ENCODE measurements at places on chromosomes 16 and 17. TPM values are rescaled to one million over a fixed set of nuclear protein-coding genes. Genes with fewer than 3 reads are reported as not detected.

The MYOCD gene
- 122 TPM for total RNA-seq

The ORC6 gene
- total RNA-seq, result 19.1 TPM

The SLC16A5 gene
- 32.2 TPM for total RNA-seq

The MEFV gene
- not detected for total RNA-seq

The TBC1D3C gene
- total RNA-seq, result 4.0 TPM

The FAM83G gene
- total RNA-seq, result 8.0 TPM

The KRT27 gene
- not detected for total RNA-seq

The PPY gene
- not detected for total RNA-seq

The CDT1 gene
- 29.6 TPM for total RNA-seq

The NRN1L gene
- total RNA-seq, result 2.2 TPM

The NLK gene
- 22.1 TPM for total RNA-seq

DNA sequence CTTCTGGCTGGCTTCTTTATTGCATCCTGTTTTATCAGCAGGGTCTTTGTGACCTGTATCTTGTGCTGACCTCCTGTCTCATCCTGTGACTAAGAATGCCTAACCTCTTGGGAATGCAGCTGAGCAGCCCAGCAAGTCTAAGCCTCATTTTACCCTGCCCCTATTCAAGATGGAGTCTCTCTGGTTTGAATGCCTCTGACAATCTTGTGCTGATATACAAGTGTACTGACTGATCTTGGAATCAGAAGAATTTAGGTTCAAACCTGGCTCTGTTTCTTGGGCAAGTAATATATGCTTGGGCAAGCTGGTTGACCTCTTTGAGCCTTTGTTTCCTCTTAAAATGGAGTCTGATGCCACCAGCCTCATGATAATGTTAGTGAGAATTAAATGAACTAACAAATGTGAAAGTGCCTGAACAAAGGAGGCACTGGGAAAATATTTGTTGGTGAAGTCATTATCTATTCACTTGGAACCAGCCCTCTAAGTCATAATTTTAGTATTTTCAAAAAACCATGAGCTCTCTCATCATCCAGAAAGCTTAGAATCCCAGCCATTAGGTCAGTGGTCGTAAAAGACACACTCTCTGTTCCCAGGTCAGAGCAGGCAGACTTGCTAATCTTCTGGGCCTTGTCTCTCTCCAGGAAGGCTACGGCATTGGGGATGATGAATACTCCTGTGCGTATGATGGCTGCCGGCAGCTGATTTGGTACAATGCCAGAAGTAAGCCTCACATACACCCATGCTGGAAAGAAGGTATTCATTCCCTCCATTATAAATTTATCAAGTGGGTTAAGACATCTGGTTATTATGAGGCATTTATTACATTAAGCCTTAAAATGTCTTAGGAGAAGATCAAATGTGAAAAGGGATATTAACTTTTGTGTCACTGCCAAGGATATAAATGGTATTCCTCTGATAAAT is 18.1 kb upstream of the ARL2BP start:
- no peaks in the 10 kb centered on the region for H3K4me1 ChIP-seq
- no peak overlapping the region for H3K4me3 ChIP-seq
- peaks cover 56% of the 10 kb centered on the region for H3K36me3 ChIP-seq
- no peaks in the 10 kb centered on the region for H3K27me3 ChIP-seq
- H3K27ac ChIP-seq, result no peak overlapping the region

- H3K27ac ChIP-seq, result no peak overlapping the region
- H3K4me3 ChIP-seq, result no peak overlapping the region
- no peak for DNase-seq
- H3K4me1 ChIP-seq, result no peaks in the 10 kb centered on the region
Observed at GRCh38 chr17:36468903-36469635, 17.4 kb upstream of the ZNHIT3 start.

DNA sequence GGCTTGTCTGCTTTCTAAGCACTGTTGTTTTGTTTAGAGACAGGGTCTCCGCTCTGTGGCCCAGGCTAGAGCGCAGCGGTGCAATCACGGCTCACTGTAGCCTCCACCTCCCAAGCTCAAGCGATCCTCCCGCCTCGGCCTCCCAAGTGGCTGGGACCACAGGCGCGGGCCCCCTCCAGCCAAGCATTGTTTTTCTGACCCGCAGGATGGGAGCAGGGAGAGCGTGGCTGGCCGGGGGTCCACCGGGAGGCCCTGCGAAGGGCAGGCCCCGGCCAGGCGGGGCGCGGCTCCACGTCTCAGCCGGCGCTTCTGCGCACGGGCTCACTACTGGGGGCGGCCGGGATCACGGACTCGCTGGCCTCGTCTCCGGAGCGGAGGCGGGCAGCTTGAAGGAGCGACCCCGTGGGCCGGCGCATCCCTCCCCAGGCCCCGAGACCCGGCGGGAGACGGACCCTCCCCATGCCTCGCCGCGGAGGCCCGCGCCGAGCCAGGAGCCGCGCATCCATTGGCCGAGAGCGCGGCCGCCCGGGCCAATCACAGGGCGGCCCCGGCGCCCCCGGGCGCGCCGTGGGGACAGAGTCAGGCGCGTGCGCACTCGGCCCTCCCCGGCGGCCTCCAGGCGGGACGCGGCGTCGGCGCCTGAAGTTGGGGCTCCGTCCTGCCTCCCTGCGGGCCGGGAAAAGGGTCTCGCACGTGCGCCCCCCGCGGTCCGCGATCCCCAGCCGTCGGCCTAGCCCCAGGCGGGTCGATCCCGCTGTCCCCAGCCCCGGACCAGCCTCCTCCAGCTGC is 24.9 kb downstream of the ACTG1 start:
- H3K36me3 ChIP-seq, result no peaks in the 10 kb centered on the region
- no peaks in the 10 kb centered on the region for H3K27me3 ChIP-seq
- H3K4me3 ChIP-seq, result peak overlapping the region; percentile 36
- peak; percentile 79 for DNase-seq
- peaks cover 14% of the 10 kb centered on the region for H3K4me1 ChIP-seq

GRCh38 chr16:83330251-83330650 is 477.5 kb upstream of the HSBP1 start:
- no peak overlapping the region for H3K4me3 ChIP-seq
- no peaks in the 10 kb centered on the region for H3K4me1 ChIP-seq
- DNase-seq, result no peak
- no peaks in the 10 kb centered on the region for H3K36me3 ChIP-seq
- H3K27ac ChIP-seq, result no peak overlapping the region
- H3K27me3 ChIP-seq, result no peaks in the 10 kb centered on the region

GRCh38 chr16:2979669-2980226 is 498 bp downstream of the PKMYT1 start:
- no peak for DNase-seq
- no peaks in the 10 kb centered on the region for H3K27me3 ChIP-seq
- H3K4me3 ChIP-seq, result peak overlapping the region; percentile 61
- H3K36me3 ChIP-seq, result no peaks in the 10 kb centered on the region
- H3K27ac ChIP-seq, result no peak overlapping the region

DNA sequence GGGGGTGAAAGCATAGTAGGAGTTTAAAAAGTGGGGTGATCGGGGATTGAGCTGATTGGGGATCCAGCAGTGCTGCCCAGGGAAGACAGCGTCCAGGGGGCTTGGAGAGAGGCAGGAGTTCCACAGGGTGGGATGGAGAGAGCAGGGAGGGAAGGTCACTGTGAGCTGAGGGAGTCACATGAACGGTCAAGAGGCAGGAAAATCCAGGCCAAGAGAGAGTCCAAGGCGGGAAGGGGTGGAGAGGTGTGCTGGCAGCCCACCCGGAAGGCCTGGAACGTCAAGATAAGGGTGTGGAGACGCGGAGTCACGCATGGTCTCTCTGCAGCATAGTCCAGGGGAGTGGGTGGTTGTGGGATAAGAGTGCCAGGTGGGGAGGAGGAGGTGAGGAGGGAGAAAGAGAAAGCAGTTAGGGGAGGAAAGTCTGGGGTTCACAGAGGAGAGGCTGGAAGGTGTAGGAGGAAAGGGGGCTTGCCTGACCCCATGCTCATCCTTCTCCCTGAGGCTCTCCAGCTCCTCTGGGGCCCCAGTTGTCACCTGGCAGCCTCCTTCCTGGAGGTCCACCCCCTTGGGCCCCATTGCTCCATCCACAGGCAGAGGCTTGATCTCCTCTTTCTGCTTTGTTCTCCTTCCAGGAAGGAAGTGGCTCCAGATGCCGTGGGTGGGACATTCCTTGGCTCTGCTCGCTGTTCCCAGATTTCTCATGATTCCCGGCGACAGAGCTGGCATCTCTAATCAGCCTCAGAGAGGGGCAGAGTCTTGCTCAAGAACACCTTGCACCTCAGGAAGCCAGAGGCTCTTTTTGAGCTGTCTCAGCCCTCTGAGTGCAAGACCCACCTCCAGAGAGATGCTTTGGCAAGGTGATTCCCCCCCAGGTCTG is 28.7 kb downstream of the CCR7 start:
- no peaks in the 10 kb centered on the region for H3K27me3 ChIP-seq
- peak overlapping the region; percentile 96 for H3K27ac ChIP-seq
- H3K36me3 ChIP-seq, result no peaks in the 10 kb centered on the region

- peaks cover 22% of the 10 kb centered on the region for H3K4me1 ChIP-seq
- no peak overlapping the region for H3K27ac ChIP-seq
- H3K4me3 ChIP-seq, result no peak overlapping the region
Observed at GRCh38 chr17:38915639-38915995, 9.8 kb upstream of the LASP1NB start.

GRCh38 chr17:81536299-81537290 is 8.4 kb downstream of the FSCN2 start:
- no peak overlapping the region for H3K4me3 ChIP-seq
- H3K27ac ChIP-seq, result no peak overlapping the region
- H3K4me1 ChIP-seq, result peaks cover 3% of the 10 kb centered on the region
- H3K27me3 ChIP-seq, result peaks cover 15% of the 10 kb centered on the region
- DNase-seq, result peak; percentile 50
- peaks cover 4% of the 10 kb centered on the region for H3K36me3 ChIP-seq

- H3K4me3 ChIP-seq, result no peak overlapping the region
- peaks cover 15% of the 10 kb centered on the region for H3K4me1 ChIP-seq
- DNase-seq, result peak; percentile 22
- H3K27me3 ChIP-seq, result no peaks in the 10 kb centered on the region
- H3K36me3 ChIP-seq, result no peaks in the 10 kb centered on the region
Observed at GRCh38 chr17:20267459-20267842, 199.9 kb downstream of the LGALS9B start.

- no peak overlapping the region for H3K27ac ChIP-seq
- no peaks in the 10 kb centered on the region for H3K36me3 ChIP-seq
- H3K4me1 ChIP-seq, result no peaks in the 10 kb centered on the region
- DNase-seq, result no peak
- H3K27me3 ChIP-seq, result no peaks in the 10 kb centered on the region
Observed at GRCh38 chr17:38317081-38317480, 20.1 kb downstream of the MRPL45 start.

DNA sequence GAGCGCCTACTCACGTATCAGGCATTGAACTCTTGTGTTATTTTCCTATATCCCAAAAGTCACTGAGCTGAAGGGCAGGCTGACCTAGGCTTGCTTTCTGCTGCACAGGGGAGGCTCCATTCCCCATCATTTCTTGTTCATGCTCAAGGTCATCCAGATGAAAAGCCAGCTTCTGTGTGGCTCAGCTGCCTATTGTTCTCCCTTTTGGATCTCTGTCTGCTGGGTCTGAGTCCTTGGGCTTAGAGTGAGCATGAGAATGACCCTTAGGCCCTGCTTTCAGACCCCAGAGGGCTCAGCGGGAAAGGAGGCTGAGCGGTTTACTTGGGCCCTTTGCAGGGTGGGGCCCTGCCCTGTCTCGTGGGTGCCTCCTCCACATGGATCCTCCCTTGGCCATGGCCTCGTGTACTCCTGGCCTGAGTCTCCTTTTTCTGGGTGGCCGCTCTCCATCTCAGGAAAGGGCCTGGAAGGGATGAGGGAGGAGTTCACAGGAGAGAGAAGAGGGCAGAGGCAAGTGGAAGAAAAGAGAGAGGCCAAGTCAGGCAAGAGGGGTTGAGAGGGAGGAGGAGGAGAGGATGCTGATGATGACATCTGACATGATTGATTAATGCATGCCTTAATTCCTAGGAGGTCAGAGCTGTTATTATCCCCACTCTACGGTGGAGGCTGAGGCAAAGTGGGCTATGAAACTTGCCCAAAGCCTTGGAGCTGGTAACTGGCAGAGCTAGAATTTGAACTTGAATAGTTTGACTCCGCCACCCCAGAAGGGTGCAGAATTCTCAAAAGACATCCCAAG is 19.8 kb upstream of the MAP3K14 start:
- no peaks in the 10 kb centered on the region for H3K36me3 ChIP-seq
- no peak overlapping the region for H3K27ac ChIP-seq
- DNase-seq, result no peak
- H3K27me3 ChIP-seq, result no peaks in the 10 kb centered on the region
- peaks cover under 1% of the 10 kb centered on the region for H3K4me1 ChIP-seq
- H3K4me3 ChIP-seq, result no peak overlapping the region

GRCh38 chr16:21326459-21326858 is 48.4 kb upstream of the CRYM start:
- no peak overlapping the region for H3K4me3 ChIP-seq
- no peak overlapping the region for H3K27ac ChIP-seq
- H3K27me3 ChIP-seq, result no peaks in the 10 kb centered on the region
- no peak for DNase-seq
- no peaks in the 10 kb centered on the region for H3K4me1 ChIP-seq
- no peaks in the 10 kb centered on the region for H3K36me3 ChIP-seq

- H3K27me3 ChIP-seq, result peaks cover 35% of the 10 kb centered on the region
- peaks cover 8% of the 10 kb centered on the region for H3K4me1 ChIP-seq
- H3K4me3 ChIP-seq, result no peak overlapping the region
- DNase-seq, result peak; percentile 29
Observed at GRCh38 chr17:77884019-77884418, 74.5 kb upstream of the TNRC6C start.

DNA sequence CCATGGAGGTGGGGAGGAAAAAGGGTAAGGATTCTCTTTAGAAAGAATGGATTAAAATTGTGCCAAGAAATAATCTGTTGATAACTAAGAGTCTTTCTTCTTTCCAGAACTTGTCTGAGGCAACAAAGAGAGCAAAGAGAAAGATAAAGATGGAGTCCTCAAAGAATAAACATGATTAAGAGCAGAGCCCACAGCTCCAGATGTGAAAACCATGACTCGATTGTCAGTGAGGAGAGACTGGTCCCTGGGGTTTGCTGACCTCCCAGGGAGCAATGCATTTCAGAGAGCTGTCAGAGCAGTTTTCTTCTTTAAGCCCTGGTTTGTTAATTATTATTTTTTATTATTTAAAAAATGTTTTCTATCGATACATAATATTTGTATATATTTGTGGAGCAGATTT is 74.6 kb downstream of the TMEM100 start:
- no peak overlapping the region for H3K27ac ChIP-seq
- H3K4me3 ChIP-seq, result no peak overlapping the region
- no peaks in the 10 kb centered on the region for H3K27me3 ChIP-seq
- no peaks in the 10 kb centered on the region for H3K36me3 ChIP-seq

GRCh38 chr17:72456075-72456474 is 335.3 kb downstream of the SOX9 start:
- no peak overlapping the region for H3K27ac ChIP-seq
- no peaks in the 10 kb centered on the region for H3K36me3 ChIP-seq
- H3K4me3 ChIP-seq, result no peak overlapping the region
- H3K4me1 ChIP-seq, result peaks cover 12% of the 10 kb centered on the region
- DNase-seq, result no peak

GRCh38 chr17:63419949-63420867 is 25.9 kb downstream of the CYB561 start:
- H3K4me3 ChIP-seq, result no peak overlapping the region

DNA sequence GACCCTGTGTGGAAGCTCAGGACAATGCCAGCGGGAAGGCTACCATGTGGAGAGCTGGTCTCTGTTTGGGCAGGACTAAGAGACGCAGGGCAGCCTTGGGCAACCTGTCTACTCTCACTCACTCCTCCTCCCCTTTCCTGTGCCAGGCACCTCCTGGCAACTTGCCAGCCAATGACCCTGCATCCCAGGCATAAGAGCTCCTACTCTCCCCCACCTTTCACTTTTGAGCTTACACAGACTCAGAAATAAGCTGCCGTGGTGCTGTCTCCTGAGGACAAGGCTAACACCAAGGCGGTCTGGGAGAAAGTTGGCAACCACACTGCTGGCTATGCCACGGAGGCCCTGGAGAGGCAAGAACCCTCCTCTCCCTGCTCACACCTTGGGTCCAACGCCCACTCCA is 2.6 kb downstream of the HBM start:
- no peak for DNase-seq
- peaks cover 12% of the 10 kb centered on the region for H3K4me1 ChIP-seq
- H3K4me3 ChIP-seq, result no peak overlapping the region
- H3K36me3 ChIP-seq, result no peaks in the 10 kb centered on the region
- no peak overlapping the region for H3K27ac ChIP-seq

Data from cardiac muscle cell (in vitro differentiated cells and primary cell).